Coronary artery (tissue), 2 donors: ENCODE measurements at places on chromosomes 11 and 22.

GRCh38 chr11:113951537-113951936 lies 23.4 kb upstream of the HTR3A start:
- no peak for DNase-seq

DNA sequence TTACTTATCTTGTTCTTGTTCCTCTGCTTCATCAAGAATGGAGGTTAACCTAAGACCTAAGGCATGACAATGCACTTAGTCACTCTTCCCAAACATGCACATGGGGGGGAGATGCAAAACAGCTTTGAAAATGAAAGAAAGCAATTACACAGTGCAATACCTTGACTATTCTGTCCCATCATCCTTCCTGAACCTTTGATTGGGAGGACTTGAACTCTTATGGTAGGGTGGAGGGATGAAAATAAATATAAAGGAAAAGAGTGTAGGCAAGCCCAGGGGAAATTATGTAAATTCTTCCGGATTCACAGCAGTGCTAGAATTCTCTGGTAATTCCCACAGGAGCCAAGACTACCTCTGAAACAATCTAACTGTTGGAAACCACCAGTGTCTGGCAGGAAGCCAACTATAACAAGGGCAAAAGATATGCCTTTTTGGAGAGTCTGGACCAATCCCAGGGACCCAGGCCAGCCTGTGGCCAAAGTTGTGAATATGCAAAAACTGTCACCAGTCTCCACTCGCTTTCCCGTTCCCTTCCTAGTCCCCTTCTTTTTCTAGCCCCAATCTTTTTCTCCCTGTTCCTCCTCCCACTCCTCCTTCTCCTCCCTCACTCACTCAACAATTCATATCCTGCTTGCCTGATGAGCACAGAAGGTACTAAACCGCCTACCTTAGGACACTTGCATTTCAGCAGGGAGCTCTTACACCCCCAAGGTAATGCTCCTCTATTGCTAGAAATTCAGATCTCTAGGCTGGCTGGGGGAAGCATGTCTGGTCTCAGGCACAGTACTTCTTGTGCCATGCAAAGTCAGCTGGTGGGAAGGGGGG lies 2.5 kb upstream of the RCN1 start:
- DNase-seq: peak; percentile 90

- no peak for DNase-seq
These were observed 49.0 kb downstream of the MUC15 start for GRCh38 chr11:26522912-26523610.

DNA sequence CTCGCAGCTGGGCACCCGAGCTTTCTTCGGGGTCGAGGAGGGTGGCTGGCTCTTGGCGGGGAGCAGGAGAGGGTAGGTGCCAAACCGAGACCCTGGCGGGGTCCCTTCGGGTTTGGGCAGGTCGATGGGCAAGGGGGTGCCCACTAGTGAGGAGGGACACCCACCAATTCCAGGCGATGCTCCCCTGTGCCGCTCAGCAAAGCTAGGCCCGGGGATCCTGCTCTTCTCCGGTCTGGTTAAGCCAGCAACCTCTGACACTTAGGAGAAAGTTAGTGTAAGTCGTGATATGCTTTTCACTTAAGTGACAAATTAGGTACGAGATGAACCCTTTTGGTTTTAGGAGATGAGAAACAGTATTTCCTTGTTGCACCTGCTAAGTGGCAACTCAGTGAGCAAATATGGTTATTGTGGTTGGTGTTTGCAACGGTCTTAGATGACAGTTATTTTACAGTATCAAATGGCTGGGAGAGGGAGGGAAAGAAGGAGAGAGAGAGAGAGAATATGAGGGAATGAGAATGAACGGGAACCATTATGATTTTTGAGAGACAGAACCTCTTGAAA lies 565 bp downstream of the NUCB2 start:
- peak; percentile 83 for DNase-seq

DNA sequence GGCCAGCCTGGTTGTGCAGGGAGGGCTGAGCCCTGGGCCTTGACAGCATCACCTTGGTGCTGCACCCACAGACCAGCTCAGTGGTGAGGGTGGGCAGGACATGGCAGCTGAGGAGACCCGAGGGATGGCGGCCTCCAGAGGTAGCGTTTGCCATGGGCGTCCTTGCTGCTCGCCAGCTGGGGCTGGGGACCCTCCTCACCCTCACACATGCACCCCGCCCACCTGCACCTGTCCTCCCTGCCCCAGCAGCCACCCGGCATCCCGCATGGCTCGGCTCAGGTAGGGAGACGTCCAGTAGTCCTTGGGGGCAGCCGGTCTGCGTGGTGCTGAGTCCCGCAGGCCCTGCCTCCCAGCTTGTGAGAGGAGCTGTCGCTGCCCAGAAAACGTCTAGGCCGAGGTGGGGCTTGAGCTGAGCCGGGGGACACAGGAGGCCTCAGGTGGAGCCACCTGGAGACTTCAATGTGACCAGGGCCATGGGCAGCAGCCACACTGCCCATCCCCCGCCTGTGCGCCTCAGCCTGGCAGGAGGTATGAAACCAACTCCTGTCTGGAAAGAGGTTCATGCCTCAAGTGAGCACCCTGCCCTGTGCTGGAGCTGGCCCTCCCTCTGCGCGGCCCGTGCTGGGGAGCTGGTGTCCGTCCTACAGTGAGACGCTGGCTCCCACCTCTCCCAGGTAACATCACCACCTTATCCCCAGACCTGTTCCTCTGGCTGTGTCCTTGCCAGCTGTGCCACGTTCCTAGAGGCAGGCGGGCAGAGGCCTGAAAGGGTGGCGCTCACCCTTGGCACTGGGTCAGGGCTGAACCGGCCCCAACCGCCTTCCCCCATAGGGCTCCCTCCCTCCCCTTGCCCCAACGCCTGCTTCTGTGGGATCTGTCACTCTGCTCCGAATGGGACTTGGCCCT lies 3.3 kb upstream of the TRABD start:
- no peak for DNase-seq

DNA sequence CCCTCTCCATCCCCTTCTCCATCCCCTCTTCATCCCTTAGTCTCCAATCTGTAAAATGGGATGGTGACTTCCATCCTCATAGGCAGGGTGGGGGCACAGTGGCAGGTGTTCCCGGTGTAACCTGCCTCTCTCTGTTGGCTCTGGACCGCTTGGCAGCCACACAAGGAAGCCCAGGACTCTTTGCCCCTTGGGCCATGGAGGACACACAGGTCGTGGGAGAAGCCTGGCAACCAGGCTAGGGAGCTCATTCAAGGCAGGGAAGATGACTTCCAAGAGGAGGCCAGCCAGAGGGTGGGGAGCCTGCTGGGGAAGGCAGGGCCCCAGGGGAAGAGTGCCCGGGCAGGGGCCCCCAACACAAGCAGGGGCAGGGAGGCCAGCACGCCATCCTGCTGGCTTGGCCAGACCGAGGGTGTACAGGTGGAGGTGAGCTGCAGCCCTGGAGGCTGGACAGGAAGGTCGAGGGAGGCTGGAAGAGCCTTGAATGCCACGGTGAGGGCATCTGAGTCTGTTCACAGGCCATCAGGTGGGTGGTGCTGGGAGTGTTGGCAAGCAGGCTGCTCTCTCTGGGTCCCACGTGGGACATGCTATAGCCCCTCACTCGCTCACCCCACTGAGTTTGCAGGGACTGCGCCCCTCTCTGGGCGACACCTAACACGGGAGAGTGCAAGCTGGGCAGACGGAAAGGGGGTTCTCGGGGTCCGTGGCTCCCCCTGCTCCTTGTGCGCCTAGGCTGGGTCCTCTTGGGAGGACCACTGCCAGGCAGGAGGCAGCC lies 15.5 kb upstream of the CTSD start:
- no peak for DNase-seq

DNA sequence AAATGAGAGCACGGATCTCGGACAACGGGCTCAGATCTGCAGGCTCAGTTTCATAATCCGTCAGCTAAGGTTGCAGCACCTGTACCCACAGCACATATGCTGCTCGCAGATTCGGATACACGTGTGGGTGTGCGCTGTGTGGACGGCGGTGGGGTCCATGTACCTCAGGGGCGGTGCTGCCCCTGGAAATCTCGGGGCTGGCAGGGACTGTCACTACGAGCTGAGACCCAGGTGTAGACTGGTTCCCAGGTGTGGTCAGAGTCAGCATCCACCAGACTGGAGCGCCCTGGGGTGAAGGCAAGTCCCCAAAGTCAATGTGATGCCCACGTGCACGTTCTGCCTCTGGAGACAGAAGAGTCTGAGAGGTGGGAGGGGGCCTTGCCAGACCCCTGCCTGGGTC lies 989.3 kb downstream of the BRD1 start:
- no peak for DNase-seq

DNA sequence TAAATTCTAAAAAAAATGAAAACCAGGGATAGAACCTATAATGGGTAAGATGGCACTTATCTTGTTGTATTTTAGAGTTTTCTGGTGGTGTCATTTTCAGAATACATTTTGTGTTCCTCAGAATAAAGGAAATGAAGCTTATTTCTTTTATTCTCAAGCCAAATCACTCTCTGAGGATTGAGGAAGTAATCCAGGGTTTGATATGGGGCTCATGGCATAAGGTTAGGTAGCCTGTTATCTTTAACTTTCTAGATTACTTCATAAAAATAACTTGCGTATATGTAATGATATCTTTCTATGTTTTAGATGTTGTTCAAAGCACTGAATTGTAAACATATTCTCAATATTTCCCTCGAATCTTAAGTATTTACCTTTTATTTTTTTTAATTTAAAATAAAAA lies 33.5 kb downstream of the PDE3B start:
- DNase-seq: no peak
